T-helper 2 cell treated with Interferon-gamma antibody and Interleukin-4, amounts not matched to agents 100 ng/mL and 5 ng/mL, for 36 hours (primary cell): ENCODE measurements at places on chromosomes 7 and 10. TPM values are rescaled to one million over a fixed set of nuclear protein-coding genes. Genes with fewer than 3 reads are reported as not detected.

The ABCA13 gene
- total RNA-seq: 0.02 TPM in 1 of 2 replicates, not detected in the other

The NME8 gene
- total RNA-seq: not detected in 2 replicates

The CRTAC1 gene
- total RNA-seq: not detected in 2 replicates

The NKX1-2 gene
- total RNA-seq: not detected in 2 replicates

The RAMP3 gene
- total RNA-seq: not detected in 2 replicates

The MYL7 gene
- not detected in 2 replicates for total RNA-seq

The C10orf105 gene
- 0.61 and 0.64 TPM in 2 replicates for total RNA-seq

The GRID1 gene
- total RNA-seq: not detected in 2 replicates

The ADAM22 gene
- 2.9 and 3.2 TPM in 2 replicates for total RNA-seq

The ETV1 gene
- total RNA-seq: 0.07 and 0.41 TPM in 2 replicates
